Heart right ventricle (tissue), 16 donors: ENCODE measurements at places on chromosomes 4 and X. TPM values are rescaled to one million over a fixed set of nuclear protein-coding genes. Genes with fewer than 3 reads are reported as not detected.

GAGE1 gene
- total RNA-seq: not detected

- DNase-seq: no peak
These were observed 343.0 kb downstream of the OPHN1 start for GRCh38 chrX:68090266-68090665.

DNA sequence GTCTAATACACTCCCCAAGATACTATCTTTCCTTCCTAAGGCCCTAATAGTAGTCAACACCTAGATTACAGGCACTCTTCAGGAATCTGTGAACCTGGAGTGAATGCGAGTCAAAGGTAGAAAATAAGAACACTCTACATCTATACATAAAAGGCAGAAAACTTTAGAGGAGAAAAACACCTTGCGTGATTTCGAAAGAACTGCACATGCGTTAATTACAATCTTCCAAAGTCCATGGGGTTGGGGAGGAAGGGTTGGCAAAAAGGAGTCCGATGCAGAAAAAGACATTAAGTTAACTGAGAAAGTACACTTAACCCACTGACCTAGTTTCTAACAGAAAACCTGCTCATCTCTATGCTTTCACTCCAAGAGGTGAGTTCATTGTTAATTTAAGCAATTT lies 27.3 kb downstream of the KLHL15 start:
- DNase-seq: no peak

GRCh38 chrX:136711147-136711546 lies 63.2 kb downstream of the CD40LG start:
- DNase-seq: peak; percentile 15
